ENCODE measurements at places on chromosomes 13 and 19. TPM values are rescaled to one million over a fixed set of nuclear protein-coding genes. Genes with fewer than 3 reads are reported as not detected.
A peak's percentile ranks its signal among the peaks of the same experiment; 100 is the strongest.

- peak; percentile 48 for DNase-seq
Observed at GRCh38 chr13:30308548-30308947, 1.2 kb upstream of the KATNAL1 start.

- DNase-seq = no peak
Observed at GRCh38 chr13:107770541-107770940, 444.8 kb downstream of the LIG4 start.

DNA sequence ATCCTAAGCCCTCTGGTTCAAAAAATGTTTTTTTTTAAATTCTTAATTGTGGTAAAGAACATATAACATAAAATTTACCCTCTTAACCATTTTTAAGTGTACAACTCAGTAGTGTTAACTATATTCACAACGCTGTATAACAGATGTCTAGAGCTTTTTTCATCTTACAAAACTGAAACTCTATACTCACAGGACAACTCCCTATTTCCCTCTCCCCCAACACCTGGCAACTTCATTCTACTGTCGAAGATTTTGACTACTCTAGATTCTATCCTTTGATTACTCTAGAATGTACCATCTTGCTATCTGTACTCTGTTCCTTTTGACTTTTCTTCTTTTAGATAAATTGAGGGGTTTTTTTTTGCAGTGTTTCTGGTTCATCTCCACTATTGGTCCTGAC lies 200.4 kb downstream of the KLF12 start:
- peak; percentile 53 for DNase-seq

DNA sequence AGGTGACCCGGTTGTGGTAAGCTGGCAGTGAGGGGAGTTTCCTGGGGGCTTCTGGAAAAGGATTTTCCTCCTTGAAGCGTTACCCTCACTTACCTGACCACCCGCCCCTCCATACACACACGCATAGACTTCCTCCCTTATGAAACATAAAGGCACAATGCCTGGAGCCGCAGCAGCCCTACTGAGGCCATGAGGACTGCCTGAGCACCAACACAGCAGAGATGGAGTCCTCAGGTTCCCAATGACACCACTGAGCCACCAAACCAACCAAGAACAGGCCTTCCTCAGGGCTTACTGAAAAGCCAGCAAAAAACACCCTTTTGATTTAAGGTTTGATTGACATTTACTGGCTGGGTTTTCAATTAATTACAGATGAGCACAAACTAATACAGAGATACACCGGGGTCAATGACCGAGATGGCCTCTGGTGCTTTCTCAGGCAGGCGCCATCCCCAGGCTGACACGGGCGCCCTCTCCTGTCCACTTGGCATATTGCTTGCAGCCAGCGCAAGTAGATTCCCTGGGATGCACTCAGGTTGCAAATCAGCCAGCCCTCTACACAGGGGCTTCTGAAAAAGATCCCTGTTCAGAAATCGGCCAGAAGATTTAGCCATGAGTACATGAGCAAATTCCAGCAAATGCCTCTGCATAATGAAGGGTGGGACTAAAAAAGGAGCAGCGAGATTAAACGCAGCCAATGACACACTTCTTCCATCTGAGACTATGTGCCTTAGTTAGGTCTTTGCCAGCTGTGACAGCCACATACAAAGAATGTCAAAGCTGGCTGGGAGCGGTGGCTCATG lies 14.8 kb downstream of the OPA3 start:
- DNase-seq = peak; percentile 58

Gene KLF5
- total RNA-seq = 9.7 TPM

Measured in LHCN-M2 (cell line).